ENCODE measurements at places on chromosomes 16 and 17. TPM values are rescaled to one million over a fixed set of nuclear protein-coding genes. Genes with fewer than 3 reads are reported as not detected.

GRCh38 chr16:79451196-79451816, 149.2 kb downstream of the MAF start:
- no peak for DNase-seq

GRCh38 chr17:80769936-80770625, 221.6 kb upstream of the CHMP6 start:
- no peak for DNase-seq

DNA sequence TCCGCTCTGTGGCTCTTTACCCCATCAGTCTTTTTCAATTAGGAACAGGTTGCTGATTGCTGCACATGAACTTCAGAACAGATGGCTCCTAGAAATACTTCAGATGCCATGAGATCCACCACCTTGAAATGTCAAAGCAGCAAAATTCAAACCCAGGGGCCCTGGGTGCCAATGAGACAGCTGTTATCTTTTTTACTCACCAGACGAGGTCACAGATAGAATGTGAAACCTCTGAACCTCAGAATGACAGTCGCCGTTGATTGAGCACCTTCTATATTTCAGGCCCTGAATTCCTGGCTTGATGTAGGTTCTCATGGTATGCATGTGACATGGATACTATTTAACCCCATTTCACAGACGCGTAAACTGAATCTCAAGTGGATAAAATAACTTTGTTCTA, 63.0 kb downstream of the MAF start:
- no peak for DNase-seq

Gene KRT15
- total RNA-seq: not detected

All from adrenal gland (tissue), 19 donors.